ENCODE measurements at places on chromosomes 5 and 9.

DNA sequence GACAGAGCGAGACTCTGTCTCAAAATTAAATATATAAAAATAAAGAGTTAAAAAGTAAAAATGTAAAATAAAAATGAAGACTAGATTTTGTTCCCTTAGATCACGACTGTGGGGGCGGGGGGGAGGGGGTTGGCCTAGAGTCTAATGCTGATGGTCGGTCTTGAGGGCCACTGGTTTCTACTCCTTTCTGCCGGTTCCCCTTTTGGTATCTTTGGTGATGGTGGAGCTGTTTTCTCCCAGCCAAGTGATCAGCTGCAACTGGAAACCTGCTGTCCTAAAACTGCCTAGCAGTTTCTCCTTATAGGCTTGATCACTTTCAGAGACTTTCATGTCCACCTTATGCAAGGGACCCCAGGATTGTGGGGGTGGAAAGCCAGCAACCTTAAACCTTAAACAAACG is 1.1 kb downstream of the SRD5A1 start:
- no peak for DNase-seq

DNA sequence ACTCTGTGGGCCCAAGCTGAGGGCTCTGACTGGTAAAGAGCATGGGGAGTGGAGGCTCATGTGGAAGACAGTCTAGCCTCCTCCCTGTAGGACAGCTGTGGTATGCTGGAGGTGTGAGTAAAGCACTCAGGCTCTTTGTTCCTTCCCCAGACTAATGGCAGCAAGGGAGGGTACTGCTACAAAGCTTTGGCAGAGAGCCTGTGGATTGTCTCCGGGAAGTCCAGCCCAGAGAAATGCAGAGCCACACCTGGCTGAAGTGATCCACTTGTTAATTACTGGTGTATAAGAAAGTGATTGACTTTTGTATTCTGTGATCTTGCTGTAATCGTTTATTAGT is 161.7 kb downstream of the OXCT1 start:
- DNase-seq, result no peak

GRCh38 chr9:4839470-4839912 is 46.7 kb downstream of the RCL1 start:
- DNase-seq, result no peak

GRCh38 chr9:71668717-71669116 is 99.6 kb downstream of the CEMIP2 start:
- no peak for DNase-seq

- no peak for DNase-seq
Observed at GRCh38 chr9:132794730-132795380, 83.2 kb downstream of the AK8 start.

DNA sequence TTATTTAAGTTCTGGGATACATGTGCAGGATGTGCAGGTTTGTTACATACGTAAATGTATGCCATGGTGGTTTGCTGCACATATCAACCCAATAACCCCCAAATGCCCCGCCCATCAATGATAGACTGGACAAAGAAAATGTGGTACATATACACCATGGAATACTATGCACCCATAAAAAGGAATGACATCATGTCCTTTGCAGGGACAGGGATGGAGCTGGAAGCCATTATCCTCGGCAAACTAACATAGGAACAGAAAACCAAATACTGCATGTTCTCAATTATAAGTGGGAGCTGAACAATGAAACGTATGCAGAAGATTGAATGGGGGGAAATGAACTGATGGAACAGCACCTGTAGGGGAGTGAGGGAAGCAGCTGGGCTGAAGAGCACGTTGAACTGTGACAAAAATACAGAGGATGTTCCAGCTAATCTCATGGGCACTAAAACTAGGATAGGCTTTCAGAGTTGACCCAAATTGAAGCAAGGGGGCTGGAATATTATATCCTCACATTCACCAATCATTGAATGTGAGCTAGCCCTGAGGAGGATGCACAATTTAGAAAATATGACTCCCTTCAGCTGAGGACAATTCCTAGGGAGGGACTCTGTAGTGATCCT is 70.5 kb upstream of the OSMR start:
- no peak for DNase-seq

GRCh38 chr9:134880484-134881312 is at the start of gene FCN2:
FCN2 (plus strand) TSS chr9:134880810; CDS start chr9:134880822, 12 bp downstream.
- DNase-seq, result no peak

DNA sequence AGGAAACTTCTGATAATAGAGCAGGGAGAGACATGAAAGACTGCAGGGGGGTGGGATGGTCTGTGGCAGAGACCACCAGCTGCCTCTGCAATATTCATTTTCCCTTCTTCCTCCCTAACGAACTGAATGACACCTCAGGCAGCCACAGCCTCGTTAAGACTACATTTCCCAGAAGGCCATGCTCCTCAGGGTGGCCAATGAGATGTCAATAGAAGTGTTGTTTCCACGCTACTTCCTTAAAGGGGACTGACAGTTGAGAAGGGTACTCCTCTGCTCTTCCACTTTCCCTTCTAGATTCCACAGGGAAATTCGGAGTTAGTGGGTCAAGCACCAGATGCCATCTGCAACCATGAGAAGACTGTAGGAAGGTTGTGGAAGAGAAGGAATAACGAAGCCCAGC is 52.0 kb upstream of the DAPK1 start:
- no peak for DNase-seq

- DNase-seq, result no peak
Observed at GRCh38 chr9:34158362-34158869, 20.4 kb upstream of the UBAP1 start.

GRCh38 chr5:16536246-16536645 is 70.6 kb upstream of the ZNF622 start:
- no peak for DNase-seq

DNA sequence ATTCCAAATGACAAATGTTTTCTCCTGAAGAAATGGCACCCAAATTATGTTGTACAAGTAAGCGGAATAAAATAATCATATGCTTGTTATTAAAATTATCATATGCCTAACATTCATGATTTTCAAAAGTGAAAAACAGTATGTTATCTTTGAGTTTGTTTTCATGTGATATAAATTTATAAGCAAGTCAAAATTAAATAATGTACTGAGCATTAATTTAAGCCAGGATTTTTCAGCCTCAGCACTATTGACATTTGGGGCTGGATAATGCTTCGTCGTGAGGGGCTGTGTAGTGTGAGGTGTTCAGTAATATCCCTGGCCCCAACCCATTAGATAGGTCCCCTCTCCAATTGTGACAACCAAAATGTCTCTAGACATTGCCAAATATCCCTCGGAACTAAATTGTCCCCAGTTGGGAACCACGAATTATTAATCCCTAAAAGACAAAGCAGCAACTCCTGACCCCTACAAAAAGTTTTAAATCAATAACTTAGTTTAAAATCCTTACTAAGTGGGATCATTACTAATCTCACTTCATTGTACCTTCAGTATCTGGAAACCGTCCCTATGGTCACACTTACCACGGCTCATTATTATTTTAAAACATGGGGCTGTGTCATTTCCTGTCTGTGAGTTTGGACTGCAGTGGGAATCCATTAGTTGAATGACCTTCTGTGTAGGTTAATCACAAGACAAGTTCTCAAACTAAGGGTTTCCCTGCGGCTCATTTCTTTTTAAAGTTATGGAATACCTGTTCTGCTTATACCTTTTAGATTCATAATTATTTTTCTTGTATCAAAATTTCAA is 1.3 kb upstream of the NNT start:
- no peak for DNase-seq

GRCh38 chr5:173925449-173926071 is 37.4 kb downstream of the CPEB4 start:
- peak; percentile 32 for DNase-seq

DNA sequence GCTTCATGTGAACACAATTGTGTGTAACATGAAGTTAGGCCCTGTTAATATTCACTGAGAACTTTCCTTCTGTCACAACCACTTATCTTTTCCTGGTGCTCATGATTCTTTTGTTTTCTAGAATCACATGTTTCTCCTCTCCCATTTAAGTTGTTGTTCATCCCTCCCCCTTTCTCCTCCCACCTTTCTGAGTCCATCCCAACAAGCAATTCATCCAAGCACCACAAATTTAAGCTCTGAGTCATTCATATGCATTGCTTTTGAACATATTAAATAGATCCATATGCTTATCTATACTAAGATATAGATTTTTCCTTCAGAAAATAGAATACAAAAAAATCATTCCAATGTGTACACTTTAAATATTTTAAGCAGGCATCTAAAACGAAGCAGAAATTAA is 75.2 kb upstream of the NFIB start:
- no peak for DNase-seq

GRCh38 chr5:911601-912000 is 18.9 kb downstream of the TRIP13 start:
- no peak for DNase-seq

- no peak for DNase-seq
Observed at GRCh38 chr5:96440185-96440538, 7.1 kb upstream of the PCSK1 start.

DNA sequence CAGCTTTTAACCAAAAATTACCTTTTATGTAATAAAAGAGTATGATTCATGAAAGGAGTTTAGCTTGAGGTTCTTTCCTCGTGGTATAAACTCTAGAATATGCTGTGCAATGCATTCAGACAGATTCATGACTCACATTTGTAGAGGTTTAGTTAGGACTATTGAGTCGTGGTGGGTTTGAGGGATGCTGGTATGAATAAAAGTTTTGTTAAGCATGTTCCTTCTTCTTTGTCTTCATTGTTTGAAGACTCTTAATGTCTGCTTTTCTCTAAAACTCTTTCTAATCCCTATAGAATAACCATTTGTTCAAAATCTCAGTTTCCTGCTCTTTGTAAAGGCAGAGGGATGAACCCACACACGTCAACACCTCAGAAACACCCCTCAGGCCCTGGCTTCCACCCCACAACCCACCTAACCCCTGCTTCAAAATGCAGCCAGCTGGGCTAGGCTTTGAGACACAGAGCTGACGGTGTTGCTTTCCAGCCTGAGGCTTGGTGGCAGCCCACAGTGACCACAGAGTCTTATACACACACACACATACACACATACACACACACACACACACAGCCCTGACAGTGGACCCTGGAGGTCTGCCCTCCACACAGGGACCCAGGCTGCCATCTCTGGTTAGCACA is 69.0 kb upstream of the IRX1 start:
- DNase-seq, result no peak

DNA sequence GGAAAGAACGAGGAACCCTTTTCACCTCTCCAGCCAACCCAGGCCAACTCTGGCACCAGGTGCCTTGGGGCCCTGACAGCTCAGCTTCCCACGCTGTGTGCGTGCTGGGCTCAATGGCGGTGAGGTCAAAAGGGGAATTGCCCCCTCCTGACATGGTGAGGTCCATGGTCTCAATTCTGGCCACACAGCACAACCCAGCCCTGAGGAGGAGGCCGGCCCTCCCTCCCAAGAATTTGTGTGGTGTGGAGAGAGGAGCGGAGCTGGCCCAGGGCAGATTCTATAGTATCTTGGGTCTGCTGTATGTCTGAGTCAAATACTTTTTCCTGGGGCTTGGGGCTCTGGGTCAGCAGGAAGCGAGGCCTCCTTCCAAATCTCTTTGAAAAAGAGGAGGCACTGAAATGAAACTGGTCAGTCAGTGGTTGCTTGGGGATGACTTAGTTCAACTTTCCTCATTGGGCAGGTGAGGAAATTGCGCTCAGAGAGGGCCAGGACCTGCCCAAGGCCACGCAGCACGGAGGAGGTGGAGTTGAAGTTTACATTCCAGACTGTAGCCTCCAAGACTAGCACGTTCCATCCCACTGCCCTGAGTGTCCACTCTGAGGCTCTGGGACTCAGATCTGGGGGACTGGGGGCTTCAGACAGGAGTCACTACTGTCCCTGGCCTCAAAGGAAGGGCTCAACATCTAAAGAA is 15.6 kb downstream of the COL27A1 start:
- no peak for DNase-seq

- no peak for DNase-seq
Observed at GRCh38 chr5:32029261-32029660, 144.9 kb downstream of the GOLPH3 start.

- DNase-seq, result peak; percentile 23
Observed at GRCh38 chr9:125189011-125189360, 617 bp downstream of the PPP6C start.

DNA sequence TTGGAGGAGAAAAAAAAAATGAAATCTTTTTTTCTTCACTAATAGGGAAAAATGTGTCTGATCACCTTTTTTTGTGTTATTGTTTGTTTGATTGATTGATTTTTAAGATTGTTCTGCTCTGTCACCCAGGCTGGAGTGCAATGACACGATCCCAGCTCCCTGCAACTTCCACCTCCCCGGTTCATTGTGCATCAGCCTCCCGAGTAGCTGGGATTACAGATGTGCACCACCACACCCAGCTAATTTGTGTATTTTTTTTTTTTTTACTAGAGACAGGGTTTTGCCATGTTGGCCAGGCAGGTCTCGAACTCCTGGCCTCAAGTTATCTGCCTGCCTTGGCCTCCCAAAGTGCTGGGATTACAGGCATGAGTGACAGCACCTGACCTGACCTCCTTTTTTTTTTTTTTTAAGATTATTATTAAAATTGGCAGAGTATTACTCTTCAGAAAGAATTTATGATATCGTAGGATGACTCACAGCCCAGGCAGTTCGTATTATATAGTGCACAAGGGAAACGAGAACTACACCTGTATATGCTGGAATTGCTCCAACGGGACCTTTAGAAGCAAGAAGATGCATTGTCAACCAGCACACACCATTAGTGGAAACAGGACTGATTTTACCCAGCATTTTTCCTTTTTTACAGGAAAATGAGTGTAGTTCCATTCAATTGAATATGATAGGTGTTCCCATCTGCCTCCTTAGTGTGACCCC is 27.7 kb downstream of the FUBP3 start:
- DNase-seq, result no peak

DNA sequence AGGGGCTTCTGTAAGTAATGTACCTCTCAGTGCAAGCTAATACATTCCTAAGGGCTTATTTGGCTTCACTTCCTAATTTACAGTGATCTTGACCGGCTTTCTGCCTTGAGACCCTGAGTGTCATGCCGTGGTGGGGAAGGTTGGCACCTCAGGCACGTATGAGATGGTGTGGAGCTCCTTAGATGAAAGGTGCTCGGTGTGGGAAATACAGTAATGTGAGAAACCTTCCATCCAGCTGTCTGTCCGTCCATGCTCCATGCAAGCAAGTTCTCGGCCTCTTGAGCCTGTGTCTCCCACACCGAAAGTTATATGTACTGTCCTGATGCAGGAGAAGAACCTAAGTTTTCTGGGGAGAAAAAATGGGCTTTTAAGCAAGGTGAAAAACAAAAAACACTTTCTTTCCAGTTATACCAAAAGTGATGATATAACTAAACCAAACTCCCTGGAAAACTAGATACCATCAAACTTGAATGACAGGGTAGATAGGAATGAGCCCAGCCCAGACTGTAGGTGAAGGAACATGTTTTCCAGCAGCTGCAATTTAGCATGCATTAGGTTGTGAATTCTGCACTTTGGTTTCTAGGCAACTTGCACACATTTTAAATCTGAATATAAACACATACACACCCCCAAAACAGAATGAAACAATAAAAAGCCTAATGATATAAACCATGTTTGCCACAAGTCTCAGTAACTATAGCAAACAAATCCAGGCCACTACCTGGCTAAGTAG is 279.6 kb downstream of the FANCC start:
- DNase-seq, result no peak

All from effector memory CD8-positive, alpha-beta T cell (primary cell).